ENCODE measurements at places on chromosomes 4 and X. TPM values are rescaled to one million over a fixed set of nuclear protein-coding genes. Genes with fewer than 3 reads are reported as not detected.

DNA sequence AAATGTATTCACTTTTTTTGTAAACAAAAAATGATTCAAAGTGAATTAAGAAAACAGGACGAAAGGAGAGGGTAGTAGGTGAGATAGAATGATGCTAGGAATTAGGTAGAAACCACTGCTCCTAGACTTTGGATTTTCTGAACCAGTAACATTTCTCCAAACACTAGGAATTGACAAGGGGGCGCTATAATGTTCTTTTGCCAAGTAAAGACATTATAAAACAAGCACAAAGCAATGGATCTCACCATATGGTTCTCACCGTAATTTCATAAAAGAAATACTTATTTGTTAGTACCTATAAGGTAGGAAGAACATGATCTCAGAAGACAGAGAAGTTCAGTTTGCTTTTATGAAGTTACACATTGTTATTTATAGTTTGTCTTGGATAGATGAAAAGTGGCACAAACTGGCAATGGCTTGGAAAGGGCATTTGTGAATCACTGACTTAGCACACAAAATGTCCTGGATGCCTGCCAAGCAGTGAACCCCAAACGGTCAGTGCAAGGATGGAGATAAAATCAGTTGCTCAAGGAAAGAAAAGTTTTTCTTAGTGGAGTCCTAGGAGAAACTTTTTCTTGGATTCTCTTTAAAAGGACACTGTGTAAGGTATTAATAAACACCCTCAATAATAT lies 8.1 kb upstream of the TBC1D1 start:
- DNase-seq: no peak

DNA sequence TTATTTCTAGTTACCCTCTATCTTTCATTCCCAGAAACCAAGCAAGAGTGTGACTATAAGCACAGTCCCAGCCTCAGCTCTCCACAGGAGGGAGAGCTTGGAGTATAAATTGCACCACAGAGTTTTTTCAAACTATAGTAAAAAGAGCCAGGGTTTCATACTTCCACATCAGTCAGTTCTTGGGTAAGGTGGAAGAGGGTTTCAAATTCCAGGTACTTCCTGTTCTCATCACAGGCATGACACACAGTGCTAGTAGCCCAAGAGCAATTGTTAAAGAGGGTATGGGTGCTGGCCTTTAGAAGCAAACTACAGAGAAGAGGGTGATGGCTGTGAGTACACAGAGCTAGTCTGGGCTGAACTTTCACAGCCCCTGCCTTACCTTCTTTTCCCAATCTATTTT lies 5.7 kb upstream of the IL1RAPL1 start:
- DNase-seq: no peak

GRCh38 chrX:23286731-23287130 lies 47.9 kb upstream of the PTCHD1 start:
- DNase-seq: no peak

DNA sequence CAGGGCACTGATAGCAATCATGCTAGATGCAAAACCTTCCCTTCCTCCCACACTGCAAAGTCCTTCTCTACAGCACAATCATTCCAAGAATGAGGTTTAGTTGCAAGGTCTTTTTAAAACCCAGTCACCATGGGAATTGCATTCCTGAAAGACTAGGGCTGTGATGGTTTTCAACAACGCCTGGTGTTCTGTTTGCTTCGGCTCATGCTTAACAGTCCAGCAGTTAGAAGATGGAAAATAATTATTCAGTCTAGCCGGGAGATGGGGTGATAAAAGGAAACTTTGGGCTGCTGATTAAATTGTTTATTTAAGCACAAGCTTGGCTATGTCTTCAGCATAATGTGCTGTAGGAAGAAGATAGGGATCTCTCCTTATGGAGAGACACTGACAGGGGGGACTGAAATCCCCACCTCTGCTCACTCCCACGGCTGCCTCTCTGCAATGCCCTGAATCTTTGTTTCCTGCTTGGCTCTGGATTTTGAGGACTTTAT lies 211.4 kb downstream of the MID1IP1 start:
- DNase-seq: no peak

DNA sequence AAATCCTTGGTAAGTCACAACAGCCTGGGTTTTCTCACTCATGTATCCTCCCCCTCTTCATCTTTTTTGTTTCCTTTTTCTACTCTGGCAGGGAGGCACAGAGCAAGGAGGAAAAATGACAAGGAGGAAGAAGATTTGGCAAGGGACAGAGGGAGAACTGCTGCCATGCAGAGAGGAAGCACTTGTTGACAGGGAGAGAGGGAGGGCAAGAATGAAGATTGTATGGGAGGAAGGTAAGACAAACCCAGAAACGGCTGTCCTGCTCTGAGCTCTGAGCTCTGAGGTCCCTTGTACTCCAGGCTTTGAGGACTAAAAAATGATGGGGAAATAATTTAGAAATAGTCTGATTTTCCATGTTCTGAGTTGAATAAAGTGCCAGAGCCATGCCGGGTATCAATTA lies 123.9 kb downstream of the DCHS2 start:
- no peak for DNase-seq

The CRMP1 gene
- not detected for total RNA-seq

The AMBN gene
- total RNA-seq: not detected

DNA sequence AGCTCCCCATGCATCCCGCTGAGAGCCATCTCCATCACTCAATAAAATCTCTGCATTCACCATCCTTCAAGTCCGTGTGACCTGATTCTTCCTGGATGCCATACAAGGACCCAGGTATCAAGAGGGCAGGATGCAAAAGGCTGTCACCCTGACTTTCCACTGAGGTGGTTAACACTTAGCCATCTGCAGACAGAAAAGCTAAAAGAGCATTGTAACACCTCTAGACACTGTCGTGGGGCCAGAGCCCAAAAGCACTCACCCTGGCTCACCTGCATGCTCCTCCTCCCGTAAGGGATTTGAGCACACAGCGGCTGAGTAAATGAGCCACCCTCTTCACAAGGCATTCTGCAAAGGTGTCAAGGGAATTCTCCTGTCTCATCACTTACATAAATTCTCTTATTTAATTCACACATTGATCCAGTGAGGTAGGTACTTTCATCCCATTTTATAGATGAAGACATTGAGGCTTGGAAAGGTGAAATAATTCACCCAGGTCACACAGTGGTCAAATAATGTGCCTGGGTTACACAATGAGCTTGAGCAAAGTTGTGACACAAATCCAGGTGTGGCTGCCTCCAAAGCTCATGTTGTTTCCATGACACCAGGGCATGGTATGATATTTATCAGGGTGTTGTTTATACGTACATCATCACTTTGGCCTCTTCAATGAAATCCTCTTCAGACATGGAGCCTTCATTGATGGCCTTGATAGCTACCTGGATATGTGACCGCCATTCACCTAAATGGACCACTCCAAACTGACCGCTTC lies 48.0 kb downstream of the TXK start:
- DNase-seq: no peak

DNA sequence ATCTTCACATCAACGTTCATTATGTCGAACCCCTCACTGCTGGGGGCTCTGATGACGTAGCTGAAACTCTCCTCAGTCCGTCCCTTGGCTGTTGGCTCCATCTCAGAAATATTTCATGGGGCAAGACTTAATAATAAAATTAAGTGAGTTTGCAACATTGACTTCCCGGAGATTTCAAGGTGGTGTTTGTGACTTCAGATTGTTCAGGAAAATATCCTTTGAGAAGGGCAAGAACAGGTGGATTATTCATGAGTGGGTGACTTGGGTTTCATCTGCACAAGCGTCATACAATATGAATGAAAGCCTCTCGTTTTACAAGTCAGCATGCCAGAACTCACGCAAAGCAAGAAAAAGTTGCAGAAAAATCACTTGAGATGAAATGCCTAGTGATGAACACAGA lies at the start of gene C4orf50:
C4orf50 (minus strand) TSS at position 101 of the 400 bp plus-strand sequence.
- DNase-seq: no peak

The GLOD5 gene
- total RNA-seq: not detected

DNA sequence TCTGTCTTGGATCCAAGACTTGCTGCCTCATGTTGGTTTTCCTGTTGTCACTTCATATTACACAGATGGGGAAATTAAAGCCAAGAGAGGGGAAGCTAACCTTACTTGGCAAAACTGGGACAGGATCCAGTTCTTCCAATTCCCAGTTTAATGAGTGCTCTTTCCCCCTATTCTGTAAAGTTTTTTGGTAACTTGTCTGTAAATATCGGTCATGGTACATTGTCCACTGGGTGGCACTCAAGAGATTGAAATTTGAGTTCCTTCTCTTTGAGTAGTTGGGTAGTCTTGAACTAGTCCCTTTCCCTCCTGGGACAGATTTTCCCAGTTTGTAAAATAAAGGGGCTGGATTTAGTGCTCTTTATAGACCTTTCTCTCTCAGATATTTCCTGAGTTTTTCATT lies 12.4 kb upstream of the EOLA2 start:
- peak; percentile 49 for DNase-seq

GRCh38 chr4:118032691-118033090 lies 1.6 kb upstream of the NDST3 start:
- DNase-seq: no peak

DNA sequence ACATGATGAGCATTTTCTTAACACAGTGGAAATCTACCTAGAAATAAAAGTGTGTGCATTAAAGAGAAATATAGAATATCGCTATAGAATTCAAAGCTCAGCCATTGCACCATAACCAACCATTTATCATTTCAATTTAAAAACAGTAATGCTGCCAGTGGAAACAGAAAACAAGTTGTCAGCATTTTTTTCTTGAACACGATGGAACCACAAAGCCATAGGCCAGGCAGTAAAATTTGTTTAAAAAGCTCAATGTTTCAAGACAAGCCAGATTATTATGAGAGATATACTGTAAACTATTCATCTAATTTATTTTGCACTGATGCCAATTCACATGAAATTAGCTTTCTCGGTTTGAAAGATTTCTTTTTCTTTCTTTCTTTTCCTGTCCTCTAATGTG lies 46.7 kb upstream of the NRK start:
- no peak for DNase-seq

The MAOB gene
- 0.26 TPM for total RNA-seq

DNA sequence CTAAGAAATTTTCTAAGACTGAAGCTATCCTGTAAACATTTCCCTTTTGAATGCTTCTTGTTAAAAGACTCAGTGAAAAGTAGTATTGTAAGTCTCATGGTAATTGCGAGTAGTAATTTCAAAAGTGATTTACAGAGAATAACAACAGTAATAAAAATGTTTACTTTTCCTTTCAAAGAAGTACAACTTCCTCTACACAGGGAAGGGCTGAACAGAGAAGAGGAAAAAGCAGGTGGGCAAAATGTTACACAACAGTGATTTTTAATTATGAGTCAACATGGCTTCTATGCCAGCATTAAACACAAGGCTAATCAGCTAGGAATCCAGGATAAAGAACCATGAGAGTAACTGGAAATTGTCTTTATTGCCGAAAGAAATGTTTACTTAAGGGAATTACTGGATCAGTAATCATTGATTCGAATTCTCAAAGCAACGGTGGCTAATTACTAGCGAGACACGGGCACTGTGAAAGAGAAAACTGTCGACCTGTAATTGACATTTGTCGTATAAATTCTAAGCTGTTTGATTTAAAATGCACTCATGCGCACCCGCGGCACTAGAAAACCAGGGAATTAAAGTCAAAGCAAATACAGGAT lies 15.4 kb downstream of the UTP3 start:
- DNase-seq: no peak

The NPY2R gene
- total RNA-seq: not detected

The AFP gene
- not detected for total RNA-seq

DNA sequence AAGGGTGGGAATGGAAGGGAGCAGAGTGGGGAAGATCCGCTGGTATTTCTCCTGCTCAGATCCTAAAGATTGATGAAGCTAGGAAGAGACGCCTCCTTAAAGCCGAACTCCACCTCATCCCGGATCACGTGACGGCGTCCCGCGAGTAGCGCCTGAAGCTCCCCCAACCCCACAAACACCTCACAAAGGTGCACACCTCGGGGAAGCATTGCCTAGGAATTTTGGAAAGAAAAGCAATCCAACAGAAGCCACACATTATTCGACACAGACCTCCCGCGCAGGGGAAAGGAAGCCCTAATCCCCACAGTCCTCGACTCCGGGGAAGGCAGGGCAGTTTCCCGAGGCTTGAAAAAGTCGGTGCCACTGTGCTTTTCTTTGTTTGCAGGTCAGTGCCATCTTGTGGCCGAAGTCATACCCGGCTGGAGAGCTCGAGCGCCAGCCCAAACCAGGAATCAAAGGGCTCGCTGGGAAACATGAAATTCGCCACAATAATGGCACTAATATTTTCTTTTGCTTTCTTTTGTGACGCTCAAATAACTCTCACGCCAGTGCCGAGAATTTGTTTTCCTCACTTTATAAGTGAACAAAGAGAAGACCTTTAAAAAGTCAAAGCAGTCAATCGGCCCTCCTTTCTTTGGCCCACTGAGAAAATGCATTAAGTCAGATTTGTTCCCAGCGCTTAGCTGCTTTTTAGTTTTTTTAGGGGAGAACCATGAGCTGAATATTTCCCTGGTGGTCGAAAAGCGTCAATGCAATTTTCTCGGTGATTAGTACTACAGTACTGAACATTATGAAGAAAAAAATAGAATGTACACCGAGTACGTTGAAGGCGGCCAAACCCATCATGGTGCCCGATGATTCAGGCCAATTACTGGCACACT lies at the start of gene NPY1R:
NPY1R (minus strand) TSS at position 71 of the 881 bp plus-strand sequence. CDS start 6,042 bp downstream, outside the sequence.
- no peak for DNase-seq

DNA sequence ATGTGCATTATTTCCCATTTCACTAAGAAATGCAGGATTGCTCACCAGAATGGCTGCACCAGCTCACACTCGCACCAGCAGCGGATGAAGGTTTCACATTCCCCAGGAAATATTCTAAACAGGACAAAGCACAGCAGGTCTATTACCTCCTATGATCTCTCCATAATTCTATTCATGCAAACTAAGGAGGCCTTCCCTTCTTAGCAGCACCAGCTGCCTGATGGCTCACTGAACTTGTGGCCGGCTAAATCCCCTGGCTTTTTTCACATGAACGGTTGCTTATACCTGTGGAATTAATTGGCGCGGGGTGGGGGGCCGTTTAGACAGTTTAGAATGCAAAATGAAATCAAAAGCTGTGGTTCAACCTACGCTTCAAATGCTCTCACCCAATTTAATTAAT lies 73.5 kb upstream of the SRD5A3 start:
- DNase-seq: no peak

The CENPI gene
- 1.0 TPM for total RNA-seq

DNA sequence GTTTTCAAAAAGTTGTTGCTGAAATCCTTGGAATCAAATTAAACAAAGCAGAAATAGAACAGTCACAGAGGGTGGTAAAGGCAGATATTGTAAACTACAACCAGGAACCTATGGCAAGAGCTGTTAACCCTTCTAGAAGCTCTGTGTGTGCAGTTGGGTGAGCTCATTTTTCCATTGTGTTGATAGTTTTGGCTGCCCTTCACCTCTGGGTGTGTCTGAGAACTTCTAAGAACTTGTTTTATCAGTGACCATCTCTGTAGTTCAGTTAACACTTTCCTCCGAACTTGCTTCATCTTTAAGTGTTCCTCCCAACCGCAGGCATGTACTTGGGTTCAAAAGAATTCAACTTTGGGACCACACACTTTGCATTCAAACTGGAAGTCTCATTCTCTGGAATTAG lies 32.7 kb downstream of the RBMX start:
- DNase-seq: no peak
